Stimulated activated CD8-positive, alpha-beta memory T cell treated with anti-CD3 and anti-CD28 coated beads, Interleukin-12 subunit alpha, Interleukin-12 subunit beta, amount 100 ng/mL, for 1 hour (primary cell): ENCODE measurements at places on chromosomes 1 and 21.

DNA sequence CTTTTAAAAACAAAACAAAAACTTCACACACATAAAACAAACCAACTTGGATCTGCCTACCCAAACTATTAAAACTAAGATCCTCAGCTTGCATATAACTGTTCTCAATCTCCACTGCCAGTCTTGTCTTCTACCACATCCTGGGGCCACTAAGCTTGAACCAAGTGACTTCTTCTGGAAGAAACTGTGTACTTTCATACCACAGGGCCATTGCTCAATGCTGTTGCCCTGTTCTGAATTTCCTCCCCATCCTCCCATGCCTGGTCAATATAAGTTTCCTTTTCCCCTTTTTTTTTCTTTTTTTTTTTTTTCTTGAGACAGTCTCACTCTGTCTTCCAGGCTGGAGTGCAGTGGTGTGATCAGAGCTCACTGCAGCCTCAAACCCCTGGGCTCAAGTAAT is 109.9 kb downstream of the KIAA0319L start:
- DNase-seq, result no peak

- DNase-seq, result no peak
Observed at GRCh38 chr1:2356911-2357845, 34.2 kb downstream of the MORN1 start.

DNA sequence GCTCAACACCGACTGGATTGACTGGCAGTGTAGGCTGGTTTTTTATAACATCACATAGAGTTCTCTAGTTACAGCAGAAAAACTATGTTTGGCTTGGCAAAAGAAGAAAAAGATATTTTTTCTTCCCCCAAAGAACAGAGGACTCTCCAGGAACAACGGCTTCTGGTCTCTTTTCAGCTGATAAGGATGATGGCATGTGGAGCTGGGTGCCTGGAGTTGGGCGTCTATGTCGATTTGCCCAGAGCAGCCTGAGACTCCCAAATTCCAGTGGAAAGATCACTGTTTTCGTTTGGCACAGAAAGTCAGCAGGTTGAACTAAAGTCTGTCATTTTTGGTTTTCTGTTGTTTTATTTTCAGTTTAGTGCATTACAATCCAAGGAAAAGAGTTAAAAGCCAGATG is 91.1 kb downstream of the SMYD2 start:
- no peak for DNase-seq

GRCh38 chr21:43619856-43620255 is 39.4 kb downstream of the HSF2BP start:
- no peak for DNase-seq

DNA sequence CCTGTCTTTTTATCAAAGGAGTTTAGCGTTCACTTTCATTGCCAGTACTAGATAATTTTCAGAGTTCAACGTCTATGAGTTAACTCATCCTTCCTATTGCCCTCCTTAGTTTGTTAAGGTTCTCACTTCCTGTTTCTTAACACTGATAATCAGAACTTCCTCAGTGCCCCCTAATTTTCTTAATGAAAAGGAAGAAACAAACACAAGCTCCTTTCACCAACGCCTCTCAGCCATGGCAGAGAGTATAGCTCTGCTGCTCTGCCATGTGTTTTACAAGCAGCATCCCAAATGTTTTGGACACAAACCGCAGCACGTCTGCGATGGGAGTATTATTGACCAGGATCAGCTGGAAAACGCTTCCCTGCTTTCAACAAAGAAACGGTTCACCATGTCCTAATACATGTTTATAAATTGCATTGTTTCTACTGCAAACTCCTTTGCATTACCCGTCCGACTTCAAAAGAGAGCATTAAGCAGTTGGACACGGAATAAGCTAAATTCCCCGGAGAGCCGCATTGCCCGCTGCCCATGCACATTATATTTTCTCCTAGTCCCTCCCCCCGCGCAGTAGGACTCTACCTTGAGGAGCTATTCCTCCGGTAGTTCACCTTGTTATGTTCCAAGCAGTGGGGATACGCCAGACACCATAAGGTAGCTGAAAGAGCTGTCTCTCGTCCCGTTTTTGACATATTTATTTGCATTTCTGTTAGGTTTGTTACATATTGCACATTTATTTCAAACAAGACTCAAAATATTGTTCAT is 561 bp downstream of the OLFM3 start:
- DNase-seq, result no peak

DNA sequence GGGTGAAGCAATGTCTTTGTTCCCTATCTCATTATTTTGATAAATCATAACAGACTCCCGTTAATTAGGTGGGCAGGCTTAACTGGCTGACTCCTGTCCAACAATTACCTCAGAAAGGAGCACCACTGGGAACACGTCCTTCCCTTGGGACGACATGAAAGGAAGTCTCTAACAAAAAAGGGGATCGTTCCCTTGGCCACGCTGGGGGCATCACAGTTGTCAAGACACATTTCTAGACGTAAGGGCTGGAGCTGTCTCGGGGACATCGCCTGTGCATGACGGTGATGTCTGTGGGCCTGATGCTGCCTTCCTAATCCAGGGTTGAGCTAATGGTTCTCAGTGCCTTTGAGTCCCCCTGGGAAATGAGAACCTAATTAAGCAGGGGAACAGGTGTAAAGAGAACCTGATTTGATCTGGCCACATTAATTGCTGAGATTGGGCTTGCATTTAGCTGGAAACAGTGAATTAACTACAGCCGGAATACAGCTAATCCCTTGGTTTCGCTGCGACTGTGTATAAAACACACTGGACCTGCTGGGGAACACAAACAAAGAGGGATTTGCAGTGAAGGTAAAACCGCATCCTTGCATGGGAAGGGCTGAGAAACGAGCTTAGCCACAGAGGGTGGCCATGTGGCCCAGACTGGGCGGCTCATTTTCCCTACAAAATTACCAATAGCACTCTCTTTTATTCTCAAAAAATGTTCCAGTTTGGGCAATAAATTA is 111.8 kb downstream of the MRPS6 start:
- no peak for DNase-seq

- no peak for DNase-seq
Observed at GRCh38 chr1:20367116-20367585, 76.5 kb downstream of the VWA5B1 start.

DNA sequence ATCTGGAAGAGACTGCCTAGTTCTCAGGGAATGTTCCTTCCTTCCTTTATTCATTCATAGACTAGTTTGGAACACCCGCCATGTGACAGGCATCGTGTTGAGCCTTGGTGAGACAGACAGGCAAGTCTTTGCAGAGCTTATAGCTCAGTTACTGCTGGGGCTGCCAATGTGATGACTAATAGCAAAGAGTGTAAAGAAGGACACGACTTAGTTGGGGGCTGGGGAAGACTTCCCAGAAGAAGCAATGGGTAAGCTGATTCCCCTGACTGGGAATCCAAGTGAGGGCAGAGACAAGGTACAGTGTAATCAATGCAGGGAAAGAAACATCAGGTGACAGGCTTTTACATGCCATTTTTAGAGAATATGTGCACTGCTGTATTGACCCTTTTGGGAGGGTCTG is 51.2 kb downstream of the TENT5C start:
- DNase-seq, result no peak

- no peak for DNase-seq
Observed at GRCh38 chr1:235022341-235022980, 106.2 kb downstream of the TOMM20 start.

GRCh38 chr1:177077734-177078499 is 86.6 kb downstream of the ASTN1 start:
- no peak for DNase-seq

DNA sequence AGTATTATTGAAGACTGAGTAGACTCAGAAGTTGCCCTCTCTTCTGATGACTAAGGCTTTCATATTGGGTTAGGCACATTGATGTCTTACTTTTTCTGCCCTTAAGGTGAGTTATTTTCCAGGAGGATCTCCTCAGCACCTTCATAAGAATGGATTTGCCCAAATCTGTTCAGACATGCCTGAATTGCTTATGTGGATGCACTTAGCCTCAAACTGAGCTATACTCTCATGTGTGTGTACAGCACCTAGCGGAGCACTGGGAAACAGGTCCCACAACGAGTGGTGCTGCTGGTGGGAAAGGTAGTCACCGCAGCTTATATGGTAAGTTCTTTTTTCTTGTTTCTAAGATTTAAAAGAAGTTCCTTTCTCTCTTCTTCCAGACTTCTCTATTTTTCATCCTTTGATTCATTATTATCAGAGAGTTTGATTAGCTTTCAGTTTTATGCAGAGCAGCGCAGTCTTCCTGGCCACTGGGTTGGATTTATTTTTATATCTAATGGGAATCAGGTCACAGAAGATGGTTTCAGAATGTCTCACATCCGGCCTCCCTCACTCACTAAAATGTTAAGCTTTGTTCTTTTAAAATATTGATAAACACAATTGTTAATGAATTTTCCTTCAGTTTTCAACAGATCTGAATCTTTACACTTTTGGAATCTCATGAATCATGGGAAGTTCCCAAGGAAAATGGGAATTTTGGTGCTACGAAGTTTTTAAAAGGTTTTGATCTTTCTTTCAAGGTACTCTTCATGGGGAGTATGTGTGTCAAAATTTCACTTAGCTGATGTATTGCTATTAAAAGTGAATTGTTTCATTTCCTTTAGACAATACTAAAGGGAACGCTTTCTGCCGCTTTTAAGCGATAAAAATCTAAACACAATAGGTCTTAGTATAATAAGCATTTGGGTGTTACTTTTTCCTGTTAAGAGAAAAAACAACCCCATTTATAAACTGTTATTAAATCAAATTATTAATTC is 58.5 kb downstream of the EXTL2 start:
- no peak for DNase-seq

- DNase-seq, result no peak
Observed at GRCh38 chr1:35637401-35637809, 3.9 kb downstream of the PSMB2 start.

DNA sequence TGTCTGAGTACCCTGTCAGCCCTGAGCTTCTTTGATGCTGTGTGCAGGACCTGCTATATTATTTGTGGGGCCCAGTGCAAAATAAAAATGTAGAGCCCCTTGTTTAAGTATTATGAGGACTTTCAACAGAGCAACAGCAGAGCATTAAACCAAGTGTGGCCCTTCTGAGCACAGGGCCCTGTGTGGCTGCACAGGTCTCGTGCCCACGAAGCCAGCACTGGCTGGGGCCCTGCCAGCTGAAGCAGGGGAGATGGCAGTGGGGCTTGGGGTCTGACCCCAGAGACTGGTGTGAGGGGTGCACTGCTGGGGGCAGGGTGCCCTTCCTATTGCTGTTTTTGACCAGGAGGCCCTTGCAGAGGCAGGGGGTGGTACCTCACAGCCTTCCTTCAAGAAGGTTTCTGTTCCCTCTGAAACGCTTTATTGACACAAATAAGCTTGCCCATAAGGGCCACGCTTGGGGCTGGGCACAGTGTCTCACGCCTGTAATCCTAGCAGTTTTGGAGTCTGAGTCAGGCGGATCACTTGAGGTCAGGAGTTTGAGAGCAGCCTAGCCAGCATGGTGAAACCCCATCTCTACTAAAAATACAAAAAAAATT is 2.2 kb upstream of the SEMA4A start:
- no peak for DNase-seq

- DNase-seq, result no peak
Observed at GRCh38 chr1:2234762-2235113, 6.6 kb downstream of the SKI start.

- DNase-seq, result no peak
Observed at GRCh38 chr1:245880754-245881403, 626.2 kb downstream of the SMYD3 start.

- DNase-seq, result no peak
Observed at GRCh38 chr1:213448776-213449175, 397.7 kb downstream of the RPS6KC1 start.

GRCh38 chr1:17510138-17510537 is 29.4 kb upstream of the ARHGEF10L start:
- DNase-seq, result no peak
